ENCODE measurements at places on chromosomes 1 and 21.

- DNase-seq = no peak
Measured at GRCh38 chr1:179341943-179342547, 23.7 kb upstream of the AXDND1 start.

GRCh38 chr1:84941843-84942242 is 48.8 kb upstream of the LPAR3 start:
- DNase-seq = no peak

DNA sequence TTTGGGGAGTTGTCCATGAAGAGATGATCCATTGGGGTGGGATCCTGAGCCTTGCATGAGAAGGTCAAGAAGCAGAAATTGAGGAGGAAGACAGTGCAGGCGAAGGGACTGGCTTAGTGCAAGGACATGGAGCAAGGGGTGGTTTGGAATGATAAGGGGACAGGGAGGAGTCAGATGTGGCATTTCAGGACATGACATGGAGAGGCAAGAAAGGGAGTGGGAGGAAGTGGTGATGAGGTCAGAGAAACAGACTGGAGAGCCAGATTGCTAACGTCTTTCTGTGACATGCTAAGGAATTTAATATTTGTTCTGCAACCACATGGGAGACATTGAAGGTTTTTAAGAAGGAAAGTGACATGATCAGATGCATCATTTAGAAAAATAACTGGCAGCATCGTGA is 346.8 kb upstream of the FMN2 start:
- no peak for DNase-seq

DNA sequence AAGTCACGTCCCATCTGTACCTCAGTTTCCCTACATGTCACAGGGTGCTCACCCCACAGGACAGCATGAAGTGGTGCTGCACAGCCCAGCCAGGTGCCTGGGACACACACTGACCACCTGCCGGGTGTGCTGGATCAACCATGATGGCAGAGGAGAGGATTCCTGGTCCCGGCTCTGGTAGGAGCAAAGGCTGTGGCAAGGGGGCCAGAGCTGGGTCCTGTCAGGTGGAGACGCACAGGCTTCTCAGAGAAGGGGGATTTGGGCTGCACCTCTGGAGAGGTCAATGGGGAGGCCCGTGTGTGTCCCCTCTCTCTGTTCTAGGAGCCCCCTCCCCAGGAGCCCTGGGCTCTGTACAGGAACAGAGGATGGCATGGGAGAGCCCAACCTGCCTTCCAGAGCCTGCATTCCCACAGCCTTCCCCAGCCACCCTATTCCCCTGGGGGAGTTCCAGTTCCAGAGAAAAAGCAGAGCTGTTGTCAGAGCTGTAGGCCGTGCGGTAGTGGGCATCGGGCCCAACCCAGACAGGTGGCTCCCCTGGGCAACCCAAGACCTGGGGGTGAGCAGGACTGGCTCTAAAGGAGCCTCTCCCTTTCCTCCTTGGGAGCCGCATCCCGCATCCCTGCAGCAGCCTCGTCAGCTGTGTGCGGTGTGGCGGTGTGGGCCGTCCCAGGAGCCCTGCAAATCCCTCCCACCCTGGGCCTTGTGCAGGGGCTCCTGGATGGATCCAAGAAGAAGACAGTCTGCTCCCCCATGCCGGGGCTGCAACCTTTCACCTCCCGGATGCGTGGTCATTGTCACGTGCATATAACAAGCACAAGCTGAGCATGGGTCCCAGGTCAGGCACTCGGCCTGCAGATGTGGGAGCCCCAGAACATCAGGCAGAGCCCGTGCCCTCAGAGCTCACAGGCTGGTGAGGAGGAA is 2.9 kb upstream of the TFF3 start:
- no peak for DNase-seq

- DNase-seq = no peak
Measured at GRCh38 chr1:170182442-170182841, 36.7 kb downstream of the NTMT2 start.

DNA sequence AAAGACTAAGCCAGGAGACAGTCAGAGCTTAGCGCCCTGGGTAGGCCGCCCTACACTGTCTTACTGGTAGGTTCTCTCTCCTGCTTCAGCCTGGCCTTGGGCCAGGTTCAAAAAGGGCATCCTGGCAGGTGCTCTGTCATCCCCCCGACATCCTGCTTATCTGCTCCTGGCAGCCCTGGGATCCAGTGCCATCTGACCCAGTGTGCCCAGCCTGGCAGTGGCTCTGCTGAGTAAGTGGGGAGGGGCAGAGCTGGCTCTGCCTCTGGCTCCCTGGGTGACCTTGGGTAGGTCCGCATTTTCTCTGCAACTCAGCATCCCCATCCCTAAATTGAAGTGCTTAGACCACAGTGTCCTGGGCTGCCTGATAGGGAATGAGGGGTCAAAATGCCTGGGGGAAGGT is 549.9 kb downstream of the PTPRU start:
- no peak for DNase-seq

DNA sequence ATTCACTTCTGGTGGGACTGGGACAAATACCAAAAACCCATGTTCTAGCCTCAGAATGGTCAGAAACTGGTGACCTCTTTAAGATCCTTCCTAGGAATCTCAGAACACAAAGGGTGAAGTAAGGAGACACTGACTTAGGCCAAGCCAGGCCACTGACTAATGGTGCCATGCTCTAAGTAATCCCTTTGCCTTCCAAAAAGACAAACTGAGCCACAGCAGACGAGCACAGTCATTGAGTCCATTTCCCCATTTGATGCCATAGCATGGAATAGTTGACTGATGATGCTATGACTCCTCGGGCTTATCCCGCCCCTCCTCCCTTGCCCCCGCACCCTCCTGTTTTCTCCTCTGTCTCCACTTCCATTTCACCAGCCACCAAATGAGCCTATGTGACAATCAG is 145.8 kb upstream of the ZNF648 start:
- DNase-seq = no peak
